ENCODE measurements at places on chromosomes 6 and 20. TPM values are rescaled to one million over a fixed set of nuclear protein-coding genes. Genes with fewer than 3 reads are reported as not detected.

SLC17A3 gene
- total RNA-seq = 0.96 TPM

CNPY3 gene
- 53.2 TPM for total RNA-seq

TMEM217 gene
- 2.1 TPM for total RNA-seq

- DNase-seq = no peak
Measured at GRCh38 chr6:26520237-26520849, 17.8 kb upstream of the HMGN4 start.

- no peak for DNase-seq
Measured at GRCh38 chr6:53792016-53792415, 2.8 kb upstream of the LRRC1 start.

Measured in activated CD4-positive, alpha-beta memory T cell treated with anti-CD3 and anti-CD28 coated beads, Interleukin-2, amount 10 ng/mL, durations not matched to agents 7 days and 5 days (primary cell).